ENCODE measurements at places on chromosomes 16 and 17.
A peak's percentile ranks its signal among the peaks of the same experiment; 100 is the strongest.

DNA sequence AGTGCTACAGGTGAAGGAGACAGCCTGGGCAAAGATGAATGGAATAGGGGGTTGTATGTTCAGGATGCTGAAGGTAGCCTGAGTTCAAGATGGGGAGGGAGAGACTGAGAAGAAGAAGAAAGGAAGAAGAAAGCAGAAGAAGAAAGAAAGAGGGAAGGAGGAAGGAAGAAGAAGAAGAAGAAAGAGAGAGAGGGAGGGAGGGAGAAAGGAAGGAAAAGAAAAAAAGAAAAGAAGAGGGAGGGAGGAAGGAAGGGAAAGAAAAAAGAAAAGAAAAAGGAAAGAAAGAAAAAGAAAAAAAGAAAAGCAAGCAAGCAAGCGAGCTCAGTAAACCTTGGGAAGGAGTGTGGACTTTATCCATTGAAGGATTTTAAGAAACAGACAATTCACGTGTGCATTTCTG, 7.8 kb downstream of the CCDC42 start:
- DNase-seq = no peak

DNA sequence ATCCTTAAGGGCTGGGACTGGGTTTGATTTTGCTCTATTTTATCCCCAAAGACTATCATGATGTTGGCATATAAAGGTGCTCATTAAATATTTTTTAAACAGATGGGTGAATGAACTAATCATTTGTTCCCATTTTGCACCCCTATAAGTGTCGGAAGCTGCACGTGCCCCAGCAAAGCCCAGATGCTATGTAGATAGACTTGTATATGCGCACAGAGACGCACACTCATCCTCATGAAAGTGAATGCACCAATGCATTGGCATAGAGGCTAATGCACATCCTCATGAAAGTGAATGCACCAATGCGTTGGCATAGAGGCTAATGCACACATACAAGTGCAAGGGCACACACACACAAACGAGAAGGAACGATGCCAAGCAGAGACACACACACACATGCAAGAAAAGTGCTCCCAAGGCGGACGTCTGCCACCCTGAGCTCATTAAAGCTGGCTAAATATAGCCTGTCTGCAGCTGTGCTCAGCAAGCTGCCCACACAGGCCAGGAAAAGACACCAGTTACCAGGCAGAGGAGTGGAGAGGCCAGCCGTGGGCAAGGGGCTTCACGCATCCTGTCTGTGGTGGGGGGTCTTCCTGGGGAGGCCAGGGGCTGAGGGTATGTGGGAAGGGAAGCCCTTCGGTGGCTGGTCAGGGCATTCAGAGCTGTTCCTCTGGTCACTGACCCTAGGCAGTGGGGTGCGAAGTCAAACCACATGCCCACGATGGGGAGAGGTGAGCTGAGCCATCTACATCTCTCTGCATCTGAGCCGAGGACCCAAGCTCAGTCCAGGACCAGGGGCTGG, 52.6 kb downstream of the PIMREG start:
- DNase-seq = peak; percentile 13

- DNase-seq = no peak
Measured at GRCh38 chr16:79618692-79619050, 18.1 kb upstream of the MAF start.

- DNase-seq = no peak
Measured at GRCh38 chr16:49026566-49027181, 255.0 kb downstream of the CBLN1 start.

DNA sequence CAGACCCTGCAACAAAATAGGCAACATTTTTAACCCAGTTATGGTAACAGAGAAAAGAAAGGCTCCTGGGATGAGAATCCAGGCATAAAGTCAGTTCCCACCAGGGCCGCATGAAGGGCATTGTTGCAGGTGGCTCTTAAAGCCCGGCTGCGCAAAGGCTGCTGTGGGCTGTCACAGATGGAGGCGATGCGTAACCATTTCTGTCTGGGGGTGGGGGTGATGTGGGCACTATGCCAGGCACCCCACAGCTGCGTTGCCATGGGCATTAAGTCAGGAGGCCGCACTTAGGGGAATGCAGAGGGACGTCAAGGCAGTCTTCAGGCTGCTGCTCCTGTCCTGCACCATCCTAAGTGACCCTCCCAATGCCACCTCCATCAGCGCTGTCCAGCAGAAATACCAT, 228.4 kb downstream of the CPPED1 start:
- no peak for DNase-seq

- no peak for DNase-seq
Measured at GRCh38 chr17:32445497-32445896, 1.2 kb downstream of the PSMD11 start.

DNA sequence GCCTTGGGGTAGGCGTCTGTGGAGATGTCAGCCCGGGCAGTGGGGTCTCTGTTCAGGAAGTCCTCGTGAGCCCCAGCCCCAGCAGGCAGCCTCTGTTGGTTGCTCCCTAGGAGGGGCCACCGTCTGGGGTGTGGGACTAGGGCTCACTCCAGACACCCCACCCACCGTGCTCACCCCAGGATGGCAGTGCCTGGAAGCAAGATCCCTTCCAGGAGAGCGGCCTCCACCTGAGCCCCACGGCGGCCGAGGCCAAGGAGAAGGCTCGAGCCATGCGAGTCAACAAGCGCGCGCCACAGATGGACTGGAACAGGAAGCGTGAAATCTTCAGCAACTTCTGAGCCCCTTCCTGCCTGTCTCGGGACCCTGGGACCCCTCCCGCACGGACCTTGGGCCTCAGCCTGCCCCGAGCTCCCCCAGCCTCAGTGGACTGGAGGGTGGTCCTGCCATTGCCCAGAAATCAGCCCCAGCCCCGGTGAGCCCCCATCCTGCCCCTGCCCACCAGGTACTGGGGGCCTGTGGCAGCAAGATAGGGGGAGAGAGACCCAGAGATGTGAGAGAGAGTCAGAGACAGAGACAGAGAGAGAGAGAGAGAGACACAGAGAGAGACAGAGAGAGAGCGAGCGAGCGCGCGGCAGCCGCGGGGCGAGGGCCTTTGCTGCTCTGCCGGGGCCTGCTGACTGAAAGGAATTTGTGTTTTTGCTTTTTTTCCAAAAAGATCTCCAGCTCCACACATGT, 9.8 kb downstream of the NTHL1 start:
- DNase-seq = no peak

DNA sequence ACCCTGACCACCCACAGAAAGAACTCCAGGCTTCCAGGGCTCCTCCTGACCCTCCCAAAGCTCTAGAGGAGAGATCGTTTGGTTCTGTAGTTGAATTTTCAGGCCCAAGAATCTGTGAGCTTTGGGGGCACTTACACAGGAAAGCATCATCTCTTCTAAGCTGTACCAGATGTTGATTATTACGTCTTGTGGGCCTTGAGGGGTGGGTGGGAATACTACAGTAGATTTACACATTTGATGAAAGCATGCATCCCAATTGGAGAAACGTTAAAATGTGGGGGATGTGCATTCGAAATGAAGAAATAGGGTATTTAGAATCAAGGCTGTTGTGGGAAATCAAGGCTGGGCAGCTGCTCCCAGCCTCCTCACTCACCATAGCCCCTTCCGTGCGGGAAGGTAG, 61.9 kb downstream of the MGAT5B start:
- no peak for DNase-seq

All from suppressor macrophage treated with lipopolysaccharide for 4 hours (primary cell).